ENCODE measurements at places on chromosomes 5 and 9. TPM values are rescaled to one million over a fixed set of nuclear protein-coding genes. Genes with fewer than 3 reads are reported as not detected.

Gene EPB41L4B
- total RNA-seq = 0.15 TPM

Gene CD14
- total RNA-seq = 0.33 TPM

Gene CCDC180
- total RNA-seq = 4.5 TPM

- no peak for DNase-seq
Observed at GRCh38 chr9:88898039-88898720, 93.1 kb upstream of the S1PR3 start.

- no peak for DNase-seq
Observed at GRCh38 chr9:21171351-21171750, 4.9 kb upstream of the IFNA21 start.

GRCh38 chr5:116068028-116068632 lies 16.7 kb upstream of the COMMD10 start:
- peak; percentile 61 for DNase-seq

DNA sequence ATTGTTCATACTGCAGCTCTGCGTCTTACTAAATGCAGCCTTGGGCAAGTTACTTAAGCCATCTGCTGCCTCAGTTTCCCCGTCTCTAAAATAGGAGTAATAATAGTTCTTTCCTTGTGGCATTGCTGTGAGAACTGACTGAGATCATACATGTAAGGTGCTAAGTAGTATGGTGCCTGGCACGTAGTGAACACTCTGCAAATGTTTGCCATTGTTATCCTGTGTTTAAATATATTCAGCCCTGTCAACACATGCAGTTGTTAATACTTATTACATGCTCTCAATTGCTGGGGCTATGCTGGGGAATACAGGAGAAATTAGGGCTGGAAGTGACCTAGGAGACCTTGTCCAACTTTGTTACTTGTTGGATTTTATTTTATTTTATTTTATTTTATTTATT lies 105.2 kb upstream of the RAI14 start:
- DNase-seq = no peak

GRCh38 chr5:138454121-138454520 lies 11.2 kb upstream of the EGR1 start:
- peak; percentile 0 for DNase-seq

Gene PCDHGA4
- total RNA-seq = 3.0 TPM

DNA sequence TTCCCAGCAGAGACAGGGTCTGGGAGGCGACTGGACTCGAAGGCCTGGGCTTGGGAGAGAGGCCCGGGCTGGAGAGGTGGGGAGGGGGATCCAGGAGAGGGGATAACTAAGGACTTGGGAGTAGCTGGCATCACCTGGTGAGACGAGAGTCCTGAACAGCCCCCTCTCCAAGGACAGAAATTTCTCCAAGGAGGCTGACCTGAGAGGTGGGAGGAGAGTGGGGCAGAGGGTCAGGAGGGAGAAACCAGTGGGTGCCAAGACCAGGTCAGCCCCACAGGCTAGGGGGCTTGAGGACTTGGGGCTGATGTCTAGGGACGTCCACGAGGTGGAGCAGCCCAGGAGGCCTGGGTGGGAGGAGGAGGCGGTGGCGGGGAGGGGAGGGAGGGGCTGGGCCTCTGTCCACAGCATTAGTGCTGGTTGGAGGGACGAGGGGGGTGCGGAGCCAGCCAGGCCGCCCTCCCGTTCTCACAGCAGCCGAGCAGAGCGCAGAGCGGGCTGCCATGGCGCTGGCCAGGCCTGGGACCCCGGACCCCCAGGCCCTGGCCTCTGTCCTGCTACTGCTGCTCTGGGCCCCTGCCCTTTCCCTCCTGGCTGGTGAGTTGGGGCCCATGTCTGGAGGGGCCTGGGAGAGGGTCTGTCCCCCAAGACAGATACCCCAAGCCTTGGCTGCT lies at the start of gene CRB2:
Gene CRB2, plus strand, starts transcription at position 437 of the 671 bp plus-strand sequence. Its CDS starts 64 bp downstream, at position 501.
- no peak for DNase-seq

DNA sequence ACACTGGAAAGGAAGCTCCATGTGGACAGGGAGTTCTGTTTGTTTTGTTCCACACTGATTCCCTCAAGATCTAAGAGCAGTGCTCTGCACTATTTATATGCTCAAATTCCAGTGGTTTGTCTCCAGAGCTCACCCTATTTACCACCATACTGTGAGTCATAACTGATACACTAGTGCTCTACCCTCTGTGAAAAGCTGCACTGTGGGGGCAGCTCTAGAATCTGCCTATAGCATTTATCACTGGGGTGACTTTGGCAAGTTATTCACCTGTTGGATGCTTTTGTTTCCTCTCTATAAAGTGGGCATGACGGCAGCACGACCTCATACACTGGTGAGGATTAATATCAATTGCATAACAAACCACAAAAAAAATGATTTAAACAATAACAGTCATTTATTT lies 307.8 kb downstream of the NR2F1-AS1 start:
- DNase-seq = peak; percentile 55

Gene NIPAL4
- not detected for total RNA-seq

GRCh38 chr5:176881816-176882566 lies 17.2 kb downstream of the HK3 start:
- DNase-seq = no peak

- DNase-seq = no peak
Observed at GRCh38 chr9:93182572-93182971, 1.4 kb upstream of the WNK2 start.

- no peak for DNase-seq
Observed at GRCh38 chr9:34584970-34585369, 4.6 kb downstream of the CNTFR start.

- DNase-seq = no peak
Observed at GRCh38 chr5:143026380-143026779, 256.2 kb downstream of the ARHGAP26 start.

DNA sequence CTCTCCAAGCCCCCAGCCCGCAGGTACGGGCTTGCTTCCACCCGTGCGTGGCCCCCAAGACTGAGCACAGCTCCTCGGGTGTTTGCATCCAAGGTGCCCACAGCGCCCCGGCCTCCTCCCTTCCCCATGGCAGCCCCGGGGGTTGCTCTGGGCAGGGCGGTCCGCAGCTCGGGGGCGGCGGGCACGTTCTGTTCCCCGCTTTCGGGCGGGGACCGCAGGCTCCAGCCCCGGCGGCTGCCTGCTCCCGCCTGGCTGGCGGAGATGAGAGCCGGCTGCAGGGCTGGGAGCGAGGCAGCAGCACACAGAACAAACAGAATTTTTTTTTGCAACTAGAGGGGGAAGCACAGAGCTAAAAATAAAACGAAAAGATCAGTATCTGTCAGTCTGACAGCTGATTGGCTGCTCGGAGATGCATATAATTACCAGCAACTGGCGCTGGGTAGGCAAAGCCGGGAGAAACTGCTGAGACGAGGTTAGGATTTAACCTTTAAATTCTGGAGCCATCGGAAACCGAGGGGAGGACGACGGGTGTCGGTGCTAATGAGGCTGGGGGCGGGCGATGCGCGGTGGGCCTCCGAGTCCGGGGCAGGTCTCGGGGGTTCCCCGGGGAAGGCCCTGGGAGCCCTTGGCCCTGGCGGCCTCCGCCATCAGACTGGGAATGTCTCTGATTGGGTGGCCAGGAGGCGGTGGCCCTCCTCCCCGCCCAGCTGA lies 142.7 kb upstream of the IER5L start:
- DNase-seq = peak; percentile 66

DNA sequence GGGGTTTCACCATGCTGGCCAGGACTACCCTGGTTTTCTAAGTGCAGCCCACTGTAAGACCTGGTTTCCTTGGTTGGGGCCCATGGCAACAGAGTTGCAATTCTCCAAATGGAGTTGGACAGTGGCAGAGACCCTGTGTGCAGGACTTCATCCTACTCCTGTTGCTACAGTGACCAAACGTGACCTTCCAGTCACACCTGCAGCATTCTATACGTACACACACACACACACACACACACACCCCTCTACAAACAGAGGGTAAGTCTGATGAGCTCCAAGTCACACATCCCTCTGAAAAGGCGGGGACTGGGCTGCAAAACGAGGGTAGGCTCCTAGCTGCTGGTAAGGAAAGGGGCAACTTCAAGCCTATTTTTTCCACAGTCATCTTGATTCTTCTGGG lies 23.6 kb downstream of the LHFPL2 start:
- DNase-seq = no peak

All from endothelial cell of umbilical vein (primary cell).